Breast epithelium (tissue), 4 donors: ENCODE measurements at places on chromosomes 7 and 10.
A peak's percentile ranks its signal among the peaks of the same experiment; 100 is the strongest.

- peak; percentile 54 for DNase-seq
Observed at GRCh38 chr7:6271060-6271658, 1.3 kb downstream of the CYTH3 start.

- peak; percentile 24 for DNase-seq
Observed at GRCh38 chr10:44647877-44648542, 263.1 kb upstream of the CXCL12 start.

GRCh38 chr7:121833991-121834390, 39.0 kb upstream of the PTPRZ1 start:
- no peak for DNase-seq

DNA sequence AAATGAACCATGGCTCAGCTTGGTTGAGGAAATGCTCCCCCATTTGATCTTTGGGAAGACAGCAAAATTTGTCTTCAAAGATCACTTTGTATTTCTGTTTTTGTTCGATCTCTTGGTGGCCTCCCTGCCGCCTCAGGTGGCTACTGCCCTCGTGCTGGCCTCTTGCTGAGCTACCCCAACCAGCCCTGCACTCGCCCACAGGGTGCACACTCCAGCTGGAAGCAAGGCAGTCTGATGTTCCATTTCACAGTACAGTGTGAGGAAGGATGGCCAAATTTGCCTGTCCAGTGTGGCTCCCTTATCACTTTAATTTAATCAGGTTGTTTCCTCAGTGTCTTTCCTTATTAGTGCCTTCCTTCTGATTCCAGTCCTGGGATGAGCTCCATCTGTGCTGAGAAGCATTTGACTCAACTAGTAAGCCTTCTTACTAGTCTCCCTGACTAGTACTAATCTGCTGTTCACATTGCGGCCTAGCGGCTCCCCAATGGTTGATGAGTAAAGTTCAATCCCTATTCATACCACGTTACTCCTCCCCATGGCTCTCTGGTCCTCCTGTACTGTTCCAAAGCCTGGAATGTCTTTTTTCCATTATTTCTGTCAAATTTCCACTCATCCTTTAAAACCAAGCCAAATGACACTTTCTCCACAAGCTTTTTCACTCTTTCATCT, 8.2 kb downstream of the MYOF start:
- DNase-seq, result no peak

GRCh38 chr7:17500736-17501135, 202.3 kb downstream of the AHR start:
- DNase-seq, result no peak

DNA sequence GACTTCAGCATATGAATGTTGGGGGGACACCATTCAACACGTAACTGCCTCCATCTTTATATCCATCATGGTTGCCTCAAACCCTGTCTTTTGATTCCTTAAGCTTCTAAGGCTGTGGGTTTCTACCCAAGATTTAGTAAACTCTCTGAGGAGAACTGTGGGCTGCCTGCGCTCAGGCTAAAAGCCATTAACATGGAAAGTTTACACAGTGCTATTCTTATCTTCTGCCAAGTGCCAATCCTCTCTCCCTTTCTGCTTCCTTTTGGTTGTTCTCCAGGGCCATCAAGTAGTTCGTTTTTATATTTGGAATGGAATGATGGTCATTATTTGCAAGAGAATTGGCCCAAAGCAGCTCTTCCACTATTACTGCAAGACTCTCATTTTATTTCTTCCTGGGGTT, 97.3 kb upstream of the KLF14 start:
- DNase-seq, result no peak

GRCh38 chr7:112089551-112089950, 116.6 kb downstream of the DOCK4 start:
- DNase-seq, result no peak

- no peak for DNase-seq
Observed at GRCh38 chr7:33909318-33909717, 4.0 kb downstream of the BMPER start.

DNA sequence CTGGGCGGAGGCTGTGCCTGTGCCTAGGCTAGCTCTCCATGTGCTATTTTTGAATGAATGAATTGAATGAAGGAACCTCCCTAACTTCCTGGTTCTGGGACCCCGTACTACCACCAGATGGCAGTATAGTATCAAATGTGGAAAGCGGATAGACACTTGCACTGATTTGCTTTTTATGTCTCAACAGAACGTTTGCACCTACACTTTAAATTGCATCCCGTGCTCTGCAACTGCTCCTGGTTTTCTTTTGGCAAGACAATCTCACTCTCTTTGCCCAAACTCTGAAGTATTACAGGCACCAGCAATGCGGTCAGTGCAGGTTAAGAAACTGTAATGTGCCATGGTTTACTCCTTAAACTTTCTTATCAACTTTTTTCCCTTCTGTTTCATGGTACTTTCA, 6.5 kb downstream of the FZD8 start:
- no peak for DNase-seq

DNA sequence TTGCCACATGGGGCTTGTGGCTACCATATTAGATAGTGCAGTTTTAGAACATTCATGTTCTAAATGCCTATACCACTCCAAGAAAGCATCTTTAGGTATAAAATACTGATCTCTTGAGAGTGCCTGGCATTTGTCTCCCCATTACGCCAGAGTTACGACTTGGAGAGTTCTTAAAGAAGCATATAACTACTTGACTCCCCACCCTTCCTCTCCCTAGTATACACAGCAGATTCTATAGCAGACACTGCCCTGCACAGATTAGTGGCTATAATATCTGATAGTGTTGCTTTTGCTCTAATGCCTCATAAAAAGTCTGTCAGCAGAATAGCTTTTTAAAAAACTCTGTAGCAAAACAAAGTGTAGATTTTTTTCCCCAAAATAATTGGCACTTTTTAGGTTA, 90.8 kb downstream of the ZMYND11 start:
- no peak for DNase-seq

- DNase-seq, result no peak
Observed at GRCh38 chr10:44301781-44302355, 83.0 kb downstream of the CXCL12 start.

GRCh38 chr7:27150568-27151340, 1.6 kb downstream of the HOXA3 start:
- peak; percentile 73 for DNase-seq

- no peak for DNase-seq
Observed at GRCh38 chr7:1590476-1590875, 20.6 kb upstream of the PSMG3 start.

- DNase-seq, result no peak
Observed at GRCh38 chr7:6631605-6632004, 5.5 kb upstream of the ZNF316 start.

- no peak for DNase-seq
Observed at GRCh38 chr10:11249152-11249807, 231.6 kb downstream of the CELF2 start.

GRCh38 chr10:65083222-65083621, 1562.0 kb downstream of the REEP3 start:
- DNase-seq, result no peak

DNA sequence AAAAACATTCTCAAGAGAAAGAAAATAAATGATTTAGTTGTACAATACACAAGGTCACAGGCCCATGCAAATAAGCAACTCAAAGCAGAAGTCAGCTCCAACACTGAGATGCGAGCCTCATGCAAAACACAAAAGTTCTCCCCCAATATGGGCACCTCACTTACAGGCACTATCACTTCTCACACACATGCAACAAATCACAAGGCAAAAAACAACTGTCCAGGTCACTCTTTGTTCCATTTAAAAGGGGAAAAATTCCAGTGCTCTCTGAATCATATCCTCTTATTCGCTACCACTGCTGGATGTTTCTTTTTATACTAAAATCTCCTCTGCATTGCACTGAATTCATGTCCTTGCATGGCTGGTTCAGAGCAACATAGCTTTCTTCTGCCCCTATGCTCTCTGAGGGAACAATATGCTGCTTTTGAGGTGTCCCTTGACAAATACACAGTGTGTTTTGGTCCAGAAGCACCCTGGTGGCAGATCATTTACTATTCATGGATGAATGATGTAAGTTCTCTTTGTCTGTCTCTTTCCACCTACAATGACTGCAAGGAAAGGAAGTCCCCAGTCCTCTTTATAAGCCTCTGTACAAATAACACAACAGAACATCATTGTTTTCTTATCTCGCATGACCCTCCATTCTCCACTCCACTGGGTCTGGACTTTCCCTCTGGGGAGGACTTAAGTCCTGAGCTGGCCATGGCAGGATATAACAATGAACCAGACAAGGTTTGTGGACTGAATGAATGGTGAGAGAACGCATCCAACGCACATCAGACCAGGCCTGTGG, 85.4 kb upstream of the GSDME start:
- no peak for DNase-seq

DNA sequence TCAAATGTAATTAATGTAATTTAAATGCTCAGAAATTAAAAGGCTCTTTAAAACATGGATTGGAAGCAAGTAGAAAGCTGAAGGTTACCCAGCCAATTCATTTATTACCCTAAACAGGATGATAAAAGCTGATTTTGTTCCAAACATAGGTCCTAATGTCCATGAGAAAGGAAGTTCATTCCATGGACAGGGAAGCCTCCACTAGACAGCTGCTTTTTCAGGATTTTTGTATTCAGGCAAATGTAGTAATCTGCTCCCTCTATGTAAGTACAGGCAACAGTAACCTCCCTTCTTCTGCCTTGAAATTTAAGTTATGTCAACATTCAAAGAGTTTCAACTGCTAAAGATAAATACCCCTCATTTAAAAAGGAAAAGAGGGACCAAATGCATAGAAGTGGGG, 123.0 kb upstream of the WNT16 start:
- no peak for DNase-seq

DNA sequence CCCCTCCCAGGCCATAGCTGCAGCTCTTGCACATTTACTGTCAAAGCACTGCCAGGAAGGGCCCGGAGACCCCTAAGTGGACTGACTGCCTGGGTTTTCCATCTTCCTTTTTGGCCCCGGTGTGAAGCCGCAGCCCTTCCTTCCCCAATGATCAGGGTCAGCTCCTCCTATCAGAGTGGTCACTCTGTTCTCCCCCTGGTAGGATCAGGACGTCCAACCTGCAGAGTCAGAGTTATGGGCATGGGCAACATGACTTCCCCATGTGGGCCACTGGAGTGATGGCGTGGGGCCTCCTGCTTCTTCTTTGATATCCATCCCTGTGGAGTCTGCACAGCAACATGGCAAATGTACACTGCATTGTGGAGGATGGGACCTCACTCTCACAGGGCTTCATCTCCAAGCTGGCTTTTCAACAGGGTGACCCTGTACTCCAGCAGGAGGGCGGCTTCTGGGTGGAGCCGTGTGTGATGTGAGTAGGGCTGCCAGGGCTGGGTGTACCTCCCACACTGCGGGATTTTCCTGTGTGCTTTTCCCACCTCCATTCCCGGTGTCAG, 6.4 kb upstream of the RAMP3 start:
- no peak for DNase-seq

- DNase-seq, result no peak
Observed at GRCh38 chr7:18698258-18698734, 202.7 kb downstream of the HDAC9 start.

GRCh38 chr7:109473172-109473571, 903.5 kb downstream of the DNAJB9 start:
- no peak for DNase-seq

GRCh38 chr7:144085978-144086377, at the start of gene OR2A12:
OR2A12 (plus strand) TSS chr7:144086278; CDS start chr7:144095108, 8,830 bp downstream.
- no peak for DNase-seq

DNA sequence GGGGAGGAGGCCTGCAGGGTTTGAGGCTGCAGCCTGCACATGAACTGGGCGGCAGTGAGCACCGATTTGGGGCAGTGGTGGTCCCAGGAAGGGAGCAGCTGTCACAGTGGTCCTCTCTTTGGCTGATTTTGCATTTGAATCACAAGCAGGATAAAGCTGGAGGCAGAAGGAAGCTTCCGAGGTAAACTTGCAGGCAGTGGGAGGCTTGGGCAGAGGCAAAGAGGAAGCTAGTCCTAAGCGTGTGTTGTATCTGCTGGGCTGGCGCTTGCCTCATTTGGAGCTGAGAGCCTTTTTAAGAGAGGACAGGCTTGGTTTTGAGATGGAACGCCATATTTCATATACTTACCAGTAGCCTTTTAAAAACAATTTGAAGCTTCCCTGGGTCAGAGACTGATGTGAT, 177.2 kb upstream of the PODXL start:
- no peak for DNase-seq

DNA sequence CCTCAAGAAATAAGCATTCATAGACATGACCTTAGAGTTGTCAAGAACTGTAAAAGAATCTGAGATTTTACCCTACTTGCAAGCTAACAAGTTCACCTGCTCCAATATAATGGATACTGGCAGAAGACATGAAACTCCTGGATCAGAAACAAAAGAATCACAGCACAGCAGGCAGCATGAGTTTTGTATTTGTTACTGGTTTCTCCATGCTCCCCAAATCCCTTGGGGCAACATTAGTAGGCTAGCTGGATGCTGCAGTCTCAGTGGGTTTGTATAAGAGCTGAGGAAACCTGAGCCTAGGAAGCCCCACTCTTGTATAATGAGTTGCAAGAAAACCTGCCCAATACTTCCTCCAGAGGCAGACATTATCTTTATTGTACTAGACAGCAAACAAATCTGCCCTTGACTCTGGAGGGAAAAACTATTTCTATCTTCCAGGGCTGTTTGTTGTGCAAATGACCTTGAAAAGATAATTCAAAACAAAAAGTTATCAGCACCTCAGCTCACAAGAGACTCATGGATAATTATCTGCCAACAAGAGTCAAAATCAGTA, 64.8 kb downstream of the ABLIM1 start:
- DNase-seq, result no peak

DNA sequence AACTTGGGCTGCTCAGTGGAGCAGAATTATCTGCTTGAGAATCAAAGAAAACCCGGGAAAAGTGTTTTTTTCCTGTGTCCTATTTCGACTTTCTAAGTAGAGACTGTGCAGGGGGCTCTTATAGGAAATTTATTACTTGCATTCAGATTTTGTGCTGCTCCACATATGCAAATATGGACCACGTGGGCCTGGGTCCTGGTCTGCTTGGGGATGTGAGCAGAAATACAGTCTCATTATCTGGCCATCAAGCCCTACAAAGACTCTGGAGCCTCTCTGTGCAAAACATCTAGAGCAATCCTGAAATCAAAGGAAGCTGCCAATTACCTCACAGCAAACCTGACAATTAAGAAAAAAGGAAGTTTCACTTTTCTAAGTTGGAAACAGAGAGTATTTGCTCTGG, 216.9 kb downstream of the LRMDA start:
- no peak for DNase-seq

GRCh38 chr10:6033954-6034353, 28.2 kb downstream of the IL2RA start:
- no peak for DNase-seq

DNA sequence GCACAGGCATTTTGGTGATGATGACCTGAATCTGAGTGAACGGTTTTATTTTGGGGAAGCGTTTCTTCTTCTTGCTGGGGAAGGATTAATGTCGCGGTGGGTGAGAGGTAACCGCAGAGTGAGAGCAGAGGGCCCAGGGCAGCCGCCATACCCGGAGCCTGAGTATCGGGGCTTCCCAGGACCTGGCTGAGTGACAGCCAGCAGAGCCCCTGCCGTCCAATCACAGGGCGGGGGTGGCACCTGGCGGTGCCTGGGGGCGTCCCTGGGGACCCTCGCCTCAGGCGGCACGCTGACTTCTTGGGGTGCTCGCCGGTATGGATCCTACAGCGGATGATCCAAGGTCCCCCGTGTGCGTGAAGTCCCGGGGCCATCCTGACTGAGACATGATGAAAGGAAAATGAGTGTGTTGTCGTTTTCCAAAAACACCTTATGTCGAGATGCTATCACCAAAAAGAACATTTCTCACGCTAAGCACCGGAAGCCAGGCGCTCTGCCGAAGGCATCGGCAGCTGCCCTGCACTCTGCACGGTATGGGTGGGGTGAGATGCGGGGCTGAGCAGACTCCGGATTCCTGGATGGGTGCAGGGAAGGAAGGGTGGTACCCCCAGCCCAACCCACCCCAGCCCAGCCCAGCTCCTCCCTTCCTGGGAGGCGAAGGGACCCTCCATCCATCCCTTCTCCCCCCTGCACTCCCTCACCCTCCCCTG, 227.9 kb upstream of the SHH start:
- no peak for DNase-seq
